ENCODE measurements at places on chromosomes 7 and 10. TPM values are rescaled to one million over a fixed set of nuclear protein-coding genes. Genes with fewer than 3 reads are reported as not detected.

DNA sequence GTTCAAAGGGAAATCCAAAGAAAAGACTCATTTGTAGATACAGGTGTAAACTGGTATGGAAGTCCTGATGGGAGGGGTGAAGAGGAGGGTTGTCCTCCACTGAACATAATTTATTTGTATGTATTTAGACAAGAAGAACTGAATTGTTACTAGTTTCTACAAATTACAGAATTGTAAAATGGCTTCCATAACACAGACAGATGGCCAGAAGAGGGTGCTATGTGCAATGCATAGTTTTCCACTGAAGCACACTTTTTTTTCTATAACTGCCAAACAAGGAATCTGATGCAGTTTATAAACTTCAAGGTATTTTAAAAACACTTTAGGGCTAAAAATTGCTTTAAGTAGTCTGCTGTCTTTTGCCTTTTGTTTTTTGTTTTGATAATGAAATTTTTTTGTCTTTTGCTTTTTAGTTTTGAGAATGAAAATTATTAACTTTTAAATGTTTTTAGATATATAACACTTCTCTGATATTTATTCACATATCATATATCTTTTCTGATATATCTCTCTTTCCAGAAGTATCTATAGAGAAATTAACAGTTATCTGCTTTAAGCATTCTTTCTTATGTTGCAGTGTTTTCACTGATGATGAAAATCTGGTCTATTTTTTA is 58.5 kb downstream of the PHYHIPL start:
- no peak for DNase-seq

The TMEM120A gene
- 18.6 TPM for total RNA-seq

DNA sequence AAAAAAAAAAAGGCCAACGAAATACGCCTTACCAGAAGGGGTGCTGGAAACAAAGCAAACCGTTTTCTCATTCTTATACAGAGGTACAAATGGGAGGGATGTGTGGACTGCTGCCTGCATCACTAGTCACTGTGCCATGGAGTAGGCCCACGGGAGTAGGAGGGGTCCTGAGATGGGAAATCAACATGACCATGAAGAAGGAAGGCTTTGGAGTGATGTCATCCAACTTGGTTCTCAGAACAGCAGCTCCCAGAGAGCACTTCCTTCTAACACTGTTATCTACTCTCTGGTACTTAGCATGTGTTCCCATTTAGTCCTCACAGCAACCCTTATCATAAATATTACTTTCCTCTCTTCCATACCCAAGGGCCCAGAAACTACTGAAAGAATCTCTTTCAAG is 60.0 kb upstream of the LRGUK start:
- no peak for DNase-seq

The CCL26 gene
- total RNA-seq = 0.58 TPM

DNA sequence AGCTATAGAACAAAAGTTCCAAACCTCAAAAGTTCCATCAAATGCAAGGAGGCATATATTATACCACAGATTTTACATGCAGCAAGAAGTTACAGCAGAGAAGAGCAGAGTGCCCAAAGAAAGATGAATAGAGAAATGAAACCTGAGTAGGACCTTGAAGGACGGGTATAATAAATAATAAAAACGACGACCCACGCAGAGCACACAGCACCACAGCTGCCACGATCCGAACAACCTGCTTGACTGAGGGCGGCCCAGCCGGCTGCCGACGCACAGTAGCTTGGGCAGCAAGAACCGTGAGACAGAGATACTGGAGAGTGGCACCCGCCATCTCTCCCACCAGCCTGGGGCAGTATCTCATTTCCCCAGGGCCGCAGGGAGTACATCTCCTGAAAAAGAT is 79.0 kb downstream of the HIPK2 start:
- DNase-seq = no peak

DNA sequence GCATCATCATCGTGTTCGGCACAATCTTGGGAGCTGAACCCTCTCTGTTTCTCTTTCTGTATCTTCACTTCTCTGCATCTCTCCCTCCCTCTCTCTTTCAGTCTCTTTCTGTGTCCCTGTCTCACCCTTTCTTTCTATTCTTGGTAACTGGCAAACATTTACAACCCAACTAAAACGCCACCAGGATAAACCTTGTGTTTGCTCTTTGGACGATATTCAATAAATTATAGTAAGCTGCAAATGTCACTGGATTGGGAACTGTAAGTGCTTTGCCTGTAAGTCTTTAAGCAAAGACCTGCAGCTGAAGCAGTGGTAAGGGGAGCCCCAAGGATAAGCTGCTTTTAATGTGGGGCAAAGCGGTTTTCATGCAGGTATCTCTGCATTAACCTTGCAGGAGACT is 558.0 kb upstream of the MKI67 start:
- DNase-seq = no peak

GRCh38 chr7:155992974-155993373 is 180.7 kb upstream of the SHH start:
- DNase-seq = no peak

The SPAM1 gene
- total RNA-seq = not detected

DNA sequence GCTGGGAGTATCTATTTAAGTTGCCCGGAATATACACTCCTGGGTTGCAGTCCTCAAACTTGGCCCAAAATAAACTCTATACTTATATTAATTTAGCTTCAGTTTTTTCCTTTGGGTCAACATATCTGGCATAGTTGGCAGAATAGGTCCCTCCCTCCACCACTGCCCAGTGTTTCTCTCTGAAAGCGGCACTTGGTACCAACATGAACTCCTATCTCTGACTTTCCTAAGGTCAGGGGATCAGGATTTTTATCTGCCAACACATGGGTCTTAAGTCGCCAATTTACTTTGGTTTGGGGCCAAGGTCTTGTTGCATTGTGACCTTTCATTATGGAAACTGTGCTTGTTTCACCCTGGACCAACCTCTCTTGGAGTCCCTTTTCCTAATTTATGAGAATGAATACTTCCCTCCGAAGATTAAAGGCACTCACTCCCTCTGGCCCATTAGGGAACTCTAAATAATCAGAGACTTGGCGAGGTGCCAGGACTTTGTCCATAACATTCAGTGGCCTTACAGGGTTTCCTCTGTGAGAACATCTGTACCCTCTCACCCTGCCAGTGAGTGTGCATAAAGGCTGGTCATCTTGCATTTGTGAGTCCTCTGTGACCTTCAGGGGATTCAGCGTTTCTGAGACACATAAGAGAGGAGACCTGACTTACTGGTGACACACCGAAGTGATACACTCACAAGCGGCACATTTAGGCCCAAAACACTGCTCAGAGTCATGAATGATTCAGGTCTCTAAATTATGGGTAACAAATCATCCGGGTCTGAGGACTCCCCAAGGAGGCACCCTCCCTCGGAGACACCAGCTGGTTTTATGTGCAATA is 19.7 kb upstream of the FKBP9 start:
- no peak for DNase-seq

GRCh38 chr10:63376560-63377304 is 89.0 kb downstream of the JMJD1C start:
- no peak for DNase-seq

The HTR5A gene
- total RNA-seq = not detected

The MYH16 gene
- 0.12 TPM for total RNA-seq

GRCh38 chr7:96825285-96825684 is 115.6 kb upstream of the SEM1 start:
- DNase-seq = no peak

The UNCX gene
- total RNA-seq = not detected

The EVX1 gene
- not detected for total RNA-seq

The TMEM229A gene
- total RNA-seq = not detected

The STEAP1B gene
- total RNA-seq = 16.4 TPM

- no peak for DNase-seq
Measured at GRCh38 chr10:43781480-43782361, 133.0 kb upstream of the ZNF32 start.

GRCh38 chr10:1200866-1201807 is 145.0 kb downstream of the WDR37 start:
- DNase-seq = no peak

DNA sequence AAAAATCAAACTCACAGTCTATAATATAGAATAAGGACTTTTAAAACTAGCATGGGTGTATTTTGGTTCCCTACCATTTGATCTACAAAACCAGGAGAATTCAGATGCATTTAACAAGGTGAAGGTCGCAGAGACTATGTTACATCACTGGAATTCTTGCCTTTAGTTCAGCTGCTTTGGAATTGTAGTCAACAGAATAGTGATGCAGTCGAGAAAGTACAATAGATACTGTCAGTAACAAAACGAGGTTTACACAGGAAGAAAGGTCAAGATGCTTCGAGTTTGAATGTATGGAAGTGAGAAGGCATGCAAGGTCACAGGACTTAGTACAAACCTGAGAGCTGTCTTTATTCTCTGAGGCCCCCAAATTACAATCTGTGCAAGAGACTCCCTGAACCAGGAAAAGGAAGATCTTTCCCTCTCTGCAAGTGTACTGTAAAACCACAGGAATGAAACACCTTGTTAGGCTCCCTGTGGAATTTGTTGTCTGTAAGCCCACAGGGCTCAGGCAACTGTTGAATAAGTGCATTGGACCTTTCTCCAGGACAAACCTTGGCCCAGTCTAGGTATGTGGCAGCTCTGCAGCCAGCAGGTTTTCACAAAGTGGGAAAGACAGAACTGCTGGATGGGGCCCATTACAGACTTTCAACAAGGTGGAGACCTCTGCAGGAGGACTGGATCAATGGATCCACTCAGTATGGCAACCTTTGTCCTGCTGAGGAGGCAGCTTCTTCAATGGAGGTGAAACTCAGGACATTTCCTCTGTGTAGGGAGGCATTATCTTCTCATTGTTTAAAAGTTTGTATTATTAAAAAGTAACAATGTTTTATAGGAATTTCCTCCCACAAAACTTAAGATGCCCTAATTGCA is 101.1 kb upstream of the GSDME start:
- no peak for DNase-seq

- no peak for DNase-seq
Measured at GRCh38 chr10:72243822-72244437, 27.9 kb upstream of the ASCC1 start.

The SPDYE2B gene
- total RNA-seq = not detected

DNA sequence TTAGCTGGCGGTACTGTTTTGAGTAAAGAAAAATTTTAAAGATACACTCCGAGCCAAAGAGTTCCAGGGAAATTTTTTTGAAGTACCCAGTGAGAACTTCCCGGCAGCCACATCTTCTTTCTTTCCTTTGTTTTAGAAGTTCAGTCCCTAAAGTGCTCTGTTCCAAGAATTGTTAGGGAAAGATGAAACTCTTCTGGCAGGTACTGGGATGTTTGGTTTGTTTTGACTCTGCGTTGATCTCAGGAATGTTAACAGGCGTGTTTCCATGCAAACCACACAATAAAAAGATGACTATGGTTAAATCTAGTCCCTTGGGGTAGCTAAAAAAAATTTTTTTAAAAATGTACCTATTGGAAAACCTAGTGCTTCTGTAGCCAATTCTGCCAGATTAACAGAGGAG is 224.7 kb upstream of the PHYHIPL start:
- no peak for DNase-seq

The IL2RA gene
- total RNA-seq = not detected

The BTBD16 gene
- not detected for total RNA-seq

DNA sequence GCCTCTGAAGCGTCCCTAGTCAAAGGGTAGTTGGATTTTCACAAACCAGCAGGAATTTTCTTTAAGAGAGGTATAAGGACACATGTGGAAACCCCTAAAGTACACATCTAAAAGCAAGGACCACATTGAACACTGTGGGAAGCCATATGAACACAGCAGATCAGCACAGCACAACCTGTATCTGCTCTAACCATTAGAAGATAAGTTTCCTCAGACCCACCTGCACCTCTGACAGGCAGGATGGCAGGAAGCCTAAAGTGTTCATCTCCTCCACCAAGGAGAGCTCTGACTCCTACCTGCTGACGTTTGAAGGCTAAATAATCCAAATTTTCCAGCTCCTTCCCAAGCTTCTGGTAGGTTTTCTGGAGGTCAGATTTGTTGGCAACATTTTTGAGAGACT is 174.4 kb downstream of the CTNNA3 start:
- DNase-seq = no peak

DNA sequence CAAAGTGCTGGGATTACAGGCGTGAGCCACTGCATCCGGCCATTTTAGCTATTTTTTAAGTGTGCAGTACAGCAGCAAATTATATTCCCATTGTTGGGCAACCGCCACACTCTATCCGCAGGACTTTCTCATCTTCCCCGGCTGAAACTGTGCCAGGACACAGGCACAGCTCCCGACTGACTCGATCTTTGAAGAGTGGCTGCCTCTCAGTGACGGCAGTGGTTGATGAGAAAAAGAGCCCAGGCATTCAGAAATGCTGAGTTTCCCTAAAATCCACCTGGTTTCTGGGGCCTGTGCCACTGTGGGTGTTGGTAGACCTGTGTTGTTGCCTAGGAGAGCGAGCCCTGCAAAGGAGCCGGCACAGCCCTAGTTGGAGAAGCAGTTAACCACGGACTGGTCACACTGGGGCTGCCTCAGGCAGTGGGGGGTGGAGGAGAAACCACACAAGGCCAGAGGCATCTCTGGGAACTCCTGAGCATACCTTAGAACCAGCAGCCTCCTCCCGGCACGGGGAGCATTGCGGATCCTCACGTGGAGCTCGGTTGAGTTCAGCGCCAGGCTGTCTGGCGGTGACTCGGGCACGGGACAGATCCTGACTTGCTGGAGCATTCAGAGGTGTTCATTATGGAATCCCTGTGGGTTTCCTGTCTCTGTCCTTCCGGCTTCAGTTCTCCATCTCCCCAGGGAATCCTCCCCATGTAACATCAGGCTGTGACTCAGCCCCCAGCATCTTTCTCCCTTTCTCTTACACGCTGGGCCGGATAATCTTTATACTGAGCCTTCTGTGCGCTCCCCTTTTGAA is 16.2 kb downstream of the PFKFB3 start:
- no peak for DNase-seq

- DNase-seq = no peak
Measured at GRCh38 chr7:83934118-83934734, 260.4 kb downstream of the SEMA3A start.

DNA sequence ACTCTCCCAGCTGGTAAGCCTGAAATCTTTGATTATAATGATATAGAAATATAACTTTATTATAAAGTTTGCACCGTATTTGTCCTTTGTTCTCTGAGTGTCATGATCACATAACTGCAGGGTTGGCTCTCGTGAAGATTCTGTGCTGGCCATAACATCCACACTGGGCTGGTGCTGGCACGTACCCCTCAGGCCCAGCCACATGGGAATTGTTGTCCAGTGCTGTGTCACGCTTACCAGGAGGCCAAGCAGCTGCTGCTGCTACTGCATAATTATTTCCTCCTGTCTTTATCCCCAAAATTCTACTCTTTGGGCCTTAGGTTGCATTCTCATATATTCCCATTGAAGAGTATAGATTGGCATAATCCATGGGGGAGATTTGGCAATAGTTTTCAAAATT is 20.8 kb upstream of the UCN3 start:
- DNase-seq = no peak

DNA sequence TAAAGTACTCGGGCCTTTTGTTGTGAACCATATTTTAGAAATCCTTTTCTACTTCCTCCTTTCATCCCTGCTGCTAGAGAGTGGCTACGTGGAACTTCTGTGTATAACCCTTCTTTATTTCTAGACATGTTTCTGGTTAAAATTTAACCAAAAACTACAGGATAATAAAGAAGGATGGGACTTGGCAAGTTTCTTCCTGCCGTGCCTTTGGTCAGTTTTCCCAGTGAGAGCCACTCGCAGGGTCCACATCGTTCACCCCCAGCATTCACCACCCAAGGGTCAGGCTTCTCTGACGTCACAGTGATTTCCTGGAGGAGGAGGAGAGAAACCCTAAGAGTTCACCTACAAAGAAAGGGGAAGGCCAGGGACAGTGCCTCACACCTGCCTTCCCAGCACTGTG is 45.4 kb downstream of the NKX6-2 start:
- no peak for DNase-seq

The SLC18A2 gene
- total RNA-seq = not detected

The HOXA7 gene
- total RNA-seq = 17.7 TPM
